ENCODE measurements at places on chromosomes 16 and 17. TPM values are rescaled to one million over a fixed set of nuclear protein-coding genes. Genes with fewer than 3 reads are reported as not detected.

- no peak overlapping the region for H3K27ac ChIP-seq
- DNase-seq, result no peak
- no peak overlapping the region for H3K4me3 ChIP-seq
- H3K27me3 ChIP-seq, result no peaks in the 10 kb centered on the region
Observed at GRCh38 chr16:85602402-85603202, 10.5 kb upstream of the GSE1 start.

DNA sequence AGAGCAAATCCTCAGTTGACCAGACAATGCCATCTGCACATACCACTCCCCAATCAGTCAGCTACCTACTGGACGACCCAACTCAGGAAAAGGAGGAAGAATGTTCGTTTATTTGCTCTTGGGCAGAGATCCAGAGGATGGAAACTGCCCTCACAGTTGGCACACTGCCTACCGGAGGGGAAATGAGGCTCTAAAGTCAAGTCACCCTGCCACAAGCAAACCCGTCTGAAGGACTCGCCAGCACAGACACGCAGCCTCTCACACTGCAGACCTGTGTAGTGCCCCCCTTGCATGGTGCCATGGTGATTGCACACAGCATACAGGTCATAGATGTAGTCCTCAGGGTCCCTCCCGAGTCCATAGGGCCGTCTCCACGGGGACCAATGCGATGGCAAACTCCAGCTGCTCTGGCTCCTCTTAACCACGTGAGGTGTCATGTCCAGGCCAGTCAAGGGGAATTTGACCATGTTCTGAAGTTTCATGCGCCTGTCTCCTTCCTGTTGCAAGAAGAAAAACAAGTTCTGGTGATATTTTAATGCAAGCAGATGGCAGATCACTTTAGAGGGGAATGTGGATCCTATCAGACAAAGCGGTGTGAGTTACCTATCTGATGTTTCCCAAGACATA is 69.5 kb downstream of the USP31 start:
- no peaks in the 10 kb centered on the region for H3K36me3 ChIP-seq
- H3K27me3 ChIP-seq, result no peaks in the 10 kb centered on the region
- H3K4me1 ChIP-seq, result no peaks in the 10 kb centered on the region
- H3K27ac ChIP-seq, result no peak overlapping the region
- no peak overlapping the region for H3K4me3 ChIP-seq
- DNase-seq, result no peak

- H3K36me3 ChIP-seq, result no peaks in the 10 kb centered on the region
- peak; percentile 51 for DNase-seq
- peaks cover 6% of the 10 kb centered on the region for H3K27me3 ChIP-seq
- no peak overlapping the region for H3K4me3 ChIP-seq
Observed at GRCh38 chr17:44522883-44523671, 19.9 kb upstream of the GPATCH8 start.

The TMEM92 gene
- total RNA-seq, result not detected

- H3K36me3 ChIP-seq, result peaks cover 57% of the 10 kb centered on the region
- H3K27me3 ChIP-seq, result no peaks in the 10 kb centered on the region
- no peak overlapping the region for H3K27ac ChIP-seq
- peak; percentile 76 for DNase-seq
- peaks cover 32% of the 10 kb centered on the region for H3K4me1 ChIP-seq
Observed at GRCh38 chr16:67236563-67237395, 9.8 kb downstream of the TMEM208 start.

DNA sequence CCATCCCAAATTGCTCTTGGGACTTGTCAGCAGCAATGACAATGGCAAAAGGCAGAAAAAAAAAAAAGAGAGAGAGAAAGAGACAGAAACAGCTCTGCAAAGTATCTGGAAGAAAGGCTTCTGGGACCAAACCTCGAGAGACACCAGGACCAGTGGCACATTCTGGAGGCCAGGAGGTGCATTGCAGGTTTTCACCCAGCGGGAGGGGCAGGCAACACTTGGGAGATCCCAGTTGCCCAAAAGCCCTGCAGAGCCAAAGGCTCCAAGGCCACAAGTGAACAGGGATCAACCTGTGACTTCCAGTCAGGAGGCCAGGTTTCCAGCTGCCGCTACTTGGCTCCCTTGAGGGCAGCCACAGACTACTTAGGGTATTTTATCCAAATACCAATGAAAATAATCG is 110.8 kb upstream of the CDH5 start:
- no peaks in the 10 kb centered on the region for H3K36me3 ChIP-seq
- no peak for DNase-seq
- H3K27ac ChIP-seq, result no peak overlapping the region
- H3K27me3 ChIP-seq, result peaks cover 7% of the 10 kb centered on the region
- H3K4me3 ChIP-seq, result no peak overlapping the region
- H3K4me1 ChIP-seq, result no peaks in the 10 kb centered on the region

DNA sequence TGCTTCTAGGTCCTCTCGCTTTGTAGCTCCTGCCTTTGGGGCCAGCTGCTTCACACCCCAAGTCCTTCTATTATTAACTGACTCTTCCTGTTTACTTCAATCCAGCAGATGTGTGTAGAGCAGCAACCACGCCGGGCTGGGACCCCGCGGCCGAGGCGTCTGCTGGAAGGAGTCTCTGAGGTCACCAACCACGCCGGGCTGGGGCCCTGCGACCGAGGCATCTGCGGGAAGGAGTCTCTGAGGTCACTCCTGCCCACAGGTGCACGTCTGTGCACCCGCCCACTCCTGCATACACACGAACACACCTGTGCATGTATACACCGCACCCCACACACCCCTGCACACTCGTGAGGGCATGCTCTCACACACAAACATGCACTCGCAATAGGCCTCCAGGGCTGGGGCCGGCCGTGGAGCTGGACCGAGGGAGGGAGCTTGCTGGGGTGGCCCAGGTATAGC is 7.8 kb upstream of the TEX19 start:
- no peak overlapping the region for H3K4me3 ChIP-seq
- no peak overlapping the region for H3K27ac ChIP-seq
- no peaks in the 10 kb centered on the region for H3K36me3 ChIP-seq
- DNase-seq, result no peak
- peaks cover 4% of the 10 kb centered on the region for H3K27me3 ChIP-seq

GRCh38 chr16:84607694-84608093 is 10.2 kb downstream of the COTL1 start:
- H3K4me3 ChIP-seq, result peak overlapping the region; percentile 22
- H3K27me3 ChIP-seq, result no peaks in the 10 kb centered on the region
- no peak for DNase-seq
- peak overlapping the region; percentile 63 for H3K27ac ChIP-seq

DNA sequence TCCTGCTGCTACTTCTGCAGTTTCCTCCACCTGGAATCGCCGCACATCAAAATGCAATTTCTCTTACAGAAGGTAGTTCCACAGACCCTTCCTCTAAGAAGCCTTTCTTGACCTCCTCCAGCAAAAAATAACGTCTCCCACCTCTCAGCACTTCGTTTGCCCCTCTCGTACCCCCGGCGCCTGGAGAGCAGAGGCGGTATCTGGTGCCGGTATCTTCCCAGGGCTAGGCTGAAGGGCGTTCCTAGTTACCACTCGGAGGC is 482 bp downstream of the DCTPP1 start:
- peaks cover 23% of the 10 kb centered on the region for H3K36me3 ChIP-seq
- H3K27me3 ChIP-seq, result no peaks in the 10 kb centered on the region
- H3K4me3 ChIP-seq, result peak overlapping the region; percentile 97
- peaks cover 33% of the 10 kb centered on the region for H3K4me1 ChIP-seq

Data from CD4-positive, alpha-beta T cell (primary cell).